GM12878 (cell line): ENCODE measurements at places on chromosomes 2 and 18. TPM values are rescaled to one million over a fixed set of nuclear protein-coding genes. Genes with fewer than 3 reads are reported as not detected.
A peak's percentile ranks its signal among the peaks of the same experiment; 100 is the strongest.

GRCh38 chr2:165969227-165969626, 15.7 kb upstream of the TTC21B start:
- no peak for DNase-seq

DNA sequence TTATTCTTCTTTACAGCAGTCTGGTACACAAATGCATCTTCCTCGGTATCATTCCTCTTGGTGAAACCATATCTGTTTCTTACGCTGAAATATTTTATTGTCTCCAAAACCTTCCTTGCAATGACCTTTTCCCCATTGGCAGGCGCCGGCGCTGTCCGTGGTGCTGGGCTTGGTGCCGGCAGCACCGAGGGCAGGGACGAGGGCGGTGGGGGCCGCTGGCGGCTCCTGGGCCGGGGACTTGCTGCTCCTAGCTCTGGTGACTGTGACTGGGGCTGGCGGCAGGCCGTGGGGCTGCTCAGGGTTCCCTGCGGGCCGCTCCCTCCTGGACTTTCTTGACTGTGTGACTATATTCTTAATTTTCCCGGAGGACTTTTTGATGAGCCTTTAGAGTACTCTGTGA, 72.5 kb downstream of the GPR39 start:
- DNase-seq: no peak

- DNase-seq: no peak
Measured at GRCh38 chr2:174775571-174775980, 11.3 kb upstream of the CHRNA1 start.

The RETREG2 gene
- total RNA-seq: 50.8 and 53.4 TPM in 2 replicates

DNA sequence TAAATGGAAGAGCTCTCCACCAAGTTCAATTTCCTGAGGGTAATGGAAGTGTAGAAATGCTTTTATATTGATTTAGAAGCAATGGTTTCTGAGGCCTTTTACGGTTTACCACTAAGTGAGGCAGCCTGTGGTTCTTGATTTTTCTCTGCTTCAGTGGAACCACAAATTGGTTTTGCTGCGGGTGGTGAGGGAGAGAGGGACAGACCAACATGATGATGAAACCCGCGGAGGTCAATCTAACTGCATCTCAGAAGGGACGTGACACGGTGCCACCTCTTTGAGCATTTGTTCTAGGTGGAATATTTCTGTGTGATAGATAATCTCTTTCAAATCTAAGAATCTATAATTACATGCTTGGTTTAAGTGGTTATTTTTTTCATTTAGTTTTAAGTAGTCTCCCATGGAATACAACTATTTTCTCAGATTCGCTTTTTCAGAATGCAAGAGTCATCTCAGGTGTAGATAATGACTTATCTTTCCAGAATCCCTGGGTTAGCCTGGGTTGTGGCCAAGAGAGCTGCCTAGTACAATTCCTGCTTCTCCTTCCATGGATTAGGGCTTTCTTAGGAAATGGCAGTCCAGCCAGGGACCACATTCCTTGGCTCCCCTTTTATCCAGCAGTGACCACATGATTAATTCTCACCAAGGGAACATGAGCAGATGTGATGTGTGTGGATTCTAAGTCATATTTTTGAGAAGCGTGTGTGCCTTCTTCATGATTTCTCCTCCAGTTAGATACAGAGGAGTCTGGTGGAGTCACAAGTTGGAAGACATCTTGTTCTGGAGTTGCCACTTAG, 52.5 kb downstream of the KCNE4 start:
- DNase-seq: no peak

- peak; percentile 83 for DNase-seq
Measured at GRCh38 chr2:60992985-60993392, 24.5 kb upstream of the PEX13 start.

DNA sequence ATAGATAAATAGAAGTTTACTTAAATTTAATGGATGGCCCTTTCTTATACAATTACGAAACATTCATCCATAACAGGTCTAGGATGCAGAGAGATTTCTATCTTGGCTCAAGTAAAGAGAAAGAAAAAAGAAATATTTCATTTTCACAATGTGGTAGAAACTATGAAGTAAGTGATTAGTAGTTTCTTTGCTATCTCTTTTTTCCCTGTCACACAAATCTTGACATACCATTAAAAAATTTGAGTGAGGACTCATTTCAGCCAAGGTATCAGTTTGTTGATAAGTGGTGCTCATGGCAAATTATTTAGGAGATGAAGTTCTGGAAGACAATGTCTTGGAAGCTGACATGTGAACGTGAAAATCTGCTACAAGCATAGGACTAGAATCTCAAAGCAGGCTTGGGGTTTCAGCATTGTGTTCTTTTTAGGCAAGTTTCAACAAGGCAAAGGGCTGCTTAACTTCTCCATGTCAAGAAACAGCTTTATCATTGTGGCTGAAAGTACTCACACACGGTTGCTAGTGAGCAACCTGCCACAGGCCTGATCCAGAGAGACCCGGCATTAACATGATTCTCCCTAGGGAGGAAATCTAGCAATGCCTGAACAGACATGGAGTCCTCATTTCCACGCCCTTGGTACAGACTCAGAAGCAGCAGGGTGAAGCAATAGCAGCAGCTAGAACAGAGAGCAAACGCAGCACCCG, 414.6 kb downstream of the DLGAP1 start:
- peak; percentile 30 for DNase-seq

- DNase-seq: no peak
Measured at GRCh38 chr2:181158427-181158826, 178.0 kb downstream of the UBE2E3 start.

DNA sequence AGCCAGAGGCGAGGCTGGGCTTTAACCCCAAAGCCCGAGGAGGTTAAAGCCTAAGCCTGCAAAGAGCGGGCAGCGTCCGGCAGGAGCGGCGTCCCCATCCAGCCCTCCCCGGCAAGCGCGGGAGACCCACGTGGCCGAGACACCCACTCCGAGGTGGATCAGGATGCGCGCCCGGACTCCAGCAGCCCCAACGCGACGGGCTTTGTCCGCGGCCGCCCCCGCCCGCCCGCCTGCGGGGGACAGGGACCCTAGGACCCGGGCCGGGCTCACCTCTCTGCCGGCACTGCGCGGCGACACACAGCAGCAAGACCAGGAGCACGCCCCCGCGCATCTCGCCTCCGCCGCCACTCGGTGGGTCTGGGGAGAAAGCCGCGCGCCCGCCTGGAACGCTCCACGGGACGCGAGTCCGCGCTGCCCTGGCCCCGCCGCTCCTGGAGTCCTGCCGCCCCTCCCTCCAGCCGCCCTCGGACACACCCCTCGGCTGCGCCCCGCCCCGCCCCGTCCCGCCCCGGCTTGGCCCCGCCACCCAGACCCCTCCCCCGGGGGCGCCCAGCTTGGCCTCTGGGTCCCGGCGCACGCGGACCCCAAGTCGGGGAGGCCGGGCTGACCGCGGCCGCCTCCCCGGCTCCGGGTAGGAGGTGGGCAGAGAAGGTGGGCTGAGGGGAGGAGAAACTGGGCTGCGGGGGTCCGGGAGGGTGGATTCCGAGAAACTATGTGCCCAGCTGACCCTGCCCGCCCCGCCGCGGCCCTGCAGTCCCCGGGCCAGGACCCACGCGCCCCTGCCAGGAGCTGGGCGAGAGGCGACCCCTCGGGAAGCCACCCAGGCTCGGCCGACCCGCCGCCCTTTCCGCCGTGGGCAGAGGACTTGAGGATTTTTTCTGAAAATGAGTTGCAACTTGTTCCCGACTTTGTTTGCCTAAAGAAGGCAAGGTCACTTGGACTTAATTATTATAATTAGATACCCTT, at the start of gene LAMA1:
Gene LAMA1, minus strand, starts transcription at position 408 of the 966 bp plus-strand sequence. Its CDS starts 77 bp downstream, at position 331.
- DNase-seq: no peak

DNA sequence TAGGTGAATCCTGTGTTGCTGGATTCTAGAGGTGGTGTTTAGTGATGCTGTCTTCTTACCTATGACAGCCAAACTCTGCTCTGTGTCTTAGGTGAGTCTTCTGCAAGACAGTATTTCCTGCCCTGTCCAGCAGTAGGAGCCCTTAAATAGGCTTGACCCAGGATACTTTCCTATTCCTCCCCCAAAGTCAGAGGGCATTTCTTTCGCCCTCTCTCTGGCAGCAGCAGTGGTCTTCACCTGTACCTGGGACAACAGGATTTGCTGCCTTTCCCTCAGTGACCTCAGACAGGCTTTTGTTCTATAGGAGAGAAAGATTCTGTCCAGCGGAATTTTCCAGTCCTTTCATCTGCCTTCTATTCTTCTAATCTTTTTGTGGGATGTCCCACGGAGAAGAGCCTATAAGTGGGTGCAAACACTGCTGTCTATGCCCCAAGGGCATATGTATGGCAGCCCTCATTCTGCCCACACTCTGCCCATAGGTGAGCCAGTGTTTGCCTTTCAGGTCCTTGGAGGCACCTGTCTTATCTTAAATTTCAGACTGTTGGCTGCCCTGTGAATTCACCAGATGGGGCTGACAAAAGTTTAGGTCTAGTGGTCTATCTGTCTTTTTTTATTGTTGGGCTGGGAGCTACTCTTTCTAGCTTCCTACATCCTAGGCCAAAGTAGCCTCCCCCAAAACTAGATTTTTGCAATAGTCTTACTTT, 177.3 kb upstream of the SPOPL start:
- no peak for DNase-seq

DNA sequence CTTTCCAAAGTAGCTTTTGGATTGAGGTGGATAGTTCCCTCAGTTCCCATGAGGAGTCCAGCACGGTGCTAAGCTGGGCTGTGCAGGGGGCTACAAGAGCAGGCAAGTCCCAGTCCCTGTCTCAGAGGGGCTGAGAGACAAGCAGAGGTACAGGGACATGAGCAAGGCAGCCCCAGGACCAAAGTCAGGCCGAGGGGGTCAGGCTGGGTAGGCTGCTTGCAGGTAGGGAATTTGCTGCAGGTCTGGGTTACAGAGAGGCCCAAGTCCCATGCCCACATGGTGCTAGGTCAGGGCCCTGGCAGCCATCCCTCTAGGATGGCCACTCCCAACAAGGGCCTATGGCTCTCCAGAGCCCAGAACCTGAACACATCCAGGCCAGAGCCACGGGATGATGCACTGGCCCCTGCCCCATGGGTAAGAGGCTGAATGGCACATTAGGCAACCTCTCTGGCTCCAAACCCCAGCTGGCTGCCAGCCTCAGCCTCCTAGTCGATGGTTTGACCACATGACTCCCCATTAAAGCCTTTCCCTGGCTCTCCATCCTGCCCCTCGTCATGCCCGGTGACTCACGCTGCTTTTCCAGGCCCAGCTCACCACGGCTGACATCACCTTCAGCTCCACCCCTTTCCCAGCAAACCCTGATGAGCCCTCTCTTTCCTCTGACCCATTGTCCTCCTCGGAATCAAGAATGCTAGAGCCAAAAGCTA, 83.7 kb downstream of the SDC1 start:
- no peak for DNase-seq

DNA sequence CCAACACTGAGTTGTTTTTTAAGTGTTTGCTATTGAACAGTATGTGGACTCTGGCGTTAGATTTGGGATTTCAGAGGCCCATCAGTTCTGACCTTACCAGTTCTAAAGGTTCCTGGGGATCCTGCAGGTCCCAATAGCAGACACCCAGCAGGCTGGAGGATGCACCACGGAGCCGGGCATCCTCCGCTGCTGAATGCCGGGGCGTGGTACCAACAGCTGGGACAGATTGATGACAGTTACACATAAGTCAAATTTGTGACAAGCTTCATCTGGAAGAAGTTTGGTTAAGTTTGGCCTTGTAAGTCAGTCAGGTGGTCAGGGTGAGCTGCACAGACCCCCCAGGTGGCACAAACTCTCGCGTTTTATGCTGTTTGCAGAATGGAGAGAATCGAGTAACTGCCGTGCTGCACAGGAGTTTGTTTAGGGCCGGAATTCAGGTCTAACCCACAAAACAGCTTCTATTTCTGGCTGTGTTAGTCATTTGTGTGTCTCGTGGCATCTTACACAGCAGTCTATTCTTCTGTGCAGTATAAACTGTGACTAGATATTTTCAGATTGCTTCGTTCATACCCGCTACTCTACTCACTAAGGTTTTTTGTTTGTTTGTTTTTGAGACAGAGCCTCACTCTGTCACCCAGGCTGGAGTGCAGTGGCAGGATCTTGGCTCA, 19.2 kb downstream of the CTDP1 start:
- DNase-seq: no peak

The SNRPD1 gene
- total RNA-seq: 143 and 146 TPM in 2 replicates

The HAUS1 gene
- total RNA-seq: 52.4 and 58.7 TPM in 2 replicates

The NCK2 gene
- 30.9 and 36.5 TPM in 2 replicates for total RNA-seq
